H4 (cell line): ENCODE measurements at places on chromosomes 7 and 10.

DNA sequence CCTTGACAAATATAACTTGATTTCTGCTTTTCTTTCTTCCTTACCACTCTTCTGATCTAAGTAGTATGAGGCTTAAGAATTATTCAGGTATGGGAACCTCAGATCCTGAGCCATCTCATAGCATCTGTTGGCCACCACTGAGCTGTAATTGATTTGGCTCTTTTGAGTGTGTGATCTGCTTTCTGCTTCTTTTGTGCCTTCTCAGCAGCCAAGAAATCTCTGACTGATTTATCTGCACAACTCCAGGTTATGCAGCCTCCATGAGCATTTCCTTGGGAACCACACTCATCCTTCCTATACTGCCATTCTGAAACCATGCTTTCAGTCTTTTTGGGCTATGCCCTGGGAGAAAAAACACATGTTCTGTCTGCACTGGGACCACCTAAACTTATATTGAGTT, 178.0 kb upstream of the FAM3C start:
- DNase-seq, result no peak

GRCh38 chr7:30563326-30563942, 31.2 kb upstream of the GARS1 start:
- peak; percentile 93 for DNase-seq

GRCh38 chr10:111137587-111137986, 60.8 kb downstream of the ADRA2A start:
- no peak for DNase-seq

GRCh38 chr7:10802526-10802925, 171.1 kb upstream of the PHF14 start:
- DNase-seq, result peak; percentile 94

- DNase-seq, result no peak
Observed at GRCh38 chr10:104689547-104689946, 48.5 kb downstream of the SORCS3 start.

DNA sequence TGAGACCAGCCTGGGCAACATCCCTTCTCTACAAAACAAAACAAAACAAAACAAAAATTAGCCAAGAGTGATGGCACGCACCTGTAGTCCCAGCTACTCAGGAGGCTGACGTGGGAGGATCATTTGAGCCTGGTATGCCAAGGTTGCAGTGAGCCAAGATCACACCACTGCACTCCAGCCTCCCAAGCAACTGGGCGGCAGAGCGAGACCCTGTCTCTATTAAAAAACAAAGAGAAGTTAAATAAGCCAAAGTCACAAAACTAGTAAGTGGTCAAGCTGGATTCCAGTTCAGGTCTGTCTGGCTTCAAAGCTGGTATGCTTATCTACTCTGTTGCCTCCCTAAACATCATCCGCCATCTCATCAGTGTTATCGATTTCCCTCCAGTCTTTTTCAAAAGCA, 110.8 kb downstream of the ARID5B start:
- no peak for DNase-seq

DNA sequence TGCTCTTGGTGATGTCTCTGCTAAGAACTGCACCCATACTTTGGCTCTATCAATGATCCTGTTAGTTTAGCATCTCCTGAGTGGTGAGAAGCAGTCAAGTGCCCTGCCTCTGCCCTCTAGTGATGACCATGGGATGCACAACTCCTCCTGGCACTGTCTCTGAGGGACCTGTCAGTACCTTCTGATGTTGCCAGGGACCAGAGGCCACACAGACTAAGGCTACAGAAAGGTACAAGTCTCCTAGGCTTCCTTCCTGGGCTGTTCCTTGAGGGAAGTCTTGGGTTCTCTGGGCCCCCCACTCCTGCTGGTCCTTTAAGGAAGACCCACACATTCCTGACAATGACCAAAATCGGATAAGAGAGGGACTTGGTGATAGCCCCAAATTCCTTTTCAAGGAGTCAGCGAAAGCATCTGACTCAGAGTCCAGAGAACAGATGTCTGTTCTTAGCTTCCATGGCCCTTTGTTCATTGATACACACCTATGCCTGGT, 15.3 kb downstream of the NKX2-3 start:
- peak; percentile 38 for DNase-seq

GRCh38 chr10:31099664-31100063, 68.0 kb upstream of the ZNF438 start:
- DNase-seq, result peak; percentile 34

- no peak for DNase-seq
Observed at GRCh38 chr10:7117806-7118674, 292.8 kb downstream of the SFMBT2 start.

DNA sequence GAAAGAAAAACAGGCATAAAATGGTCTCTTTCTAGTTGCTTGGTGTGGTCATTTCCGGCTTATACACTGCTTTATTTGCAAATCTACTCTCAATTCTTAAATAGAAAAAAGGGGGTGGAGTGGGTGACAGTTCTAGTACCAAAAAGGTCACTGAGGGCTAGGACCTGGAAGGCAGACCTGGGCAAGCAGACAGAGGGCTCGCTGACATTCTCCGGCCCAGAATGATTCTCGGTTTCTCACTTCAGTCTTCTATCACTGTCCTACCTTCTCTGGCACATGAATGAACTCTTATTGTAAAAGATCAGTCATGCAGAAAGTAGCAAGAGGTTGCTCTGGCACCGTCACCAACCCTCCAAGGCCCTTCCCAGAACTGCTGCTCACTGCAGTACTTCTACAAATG, 54.0 kb downstream of the MALSU1 start:
- no peak for DNase-seq

DNA sequence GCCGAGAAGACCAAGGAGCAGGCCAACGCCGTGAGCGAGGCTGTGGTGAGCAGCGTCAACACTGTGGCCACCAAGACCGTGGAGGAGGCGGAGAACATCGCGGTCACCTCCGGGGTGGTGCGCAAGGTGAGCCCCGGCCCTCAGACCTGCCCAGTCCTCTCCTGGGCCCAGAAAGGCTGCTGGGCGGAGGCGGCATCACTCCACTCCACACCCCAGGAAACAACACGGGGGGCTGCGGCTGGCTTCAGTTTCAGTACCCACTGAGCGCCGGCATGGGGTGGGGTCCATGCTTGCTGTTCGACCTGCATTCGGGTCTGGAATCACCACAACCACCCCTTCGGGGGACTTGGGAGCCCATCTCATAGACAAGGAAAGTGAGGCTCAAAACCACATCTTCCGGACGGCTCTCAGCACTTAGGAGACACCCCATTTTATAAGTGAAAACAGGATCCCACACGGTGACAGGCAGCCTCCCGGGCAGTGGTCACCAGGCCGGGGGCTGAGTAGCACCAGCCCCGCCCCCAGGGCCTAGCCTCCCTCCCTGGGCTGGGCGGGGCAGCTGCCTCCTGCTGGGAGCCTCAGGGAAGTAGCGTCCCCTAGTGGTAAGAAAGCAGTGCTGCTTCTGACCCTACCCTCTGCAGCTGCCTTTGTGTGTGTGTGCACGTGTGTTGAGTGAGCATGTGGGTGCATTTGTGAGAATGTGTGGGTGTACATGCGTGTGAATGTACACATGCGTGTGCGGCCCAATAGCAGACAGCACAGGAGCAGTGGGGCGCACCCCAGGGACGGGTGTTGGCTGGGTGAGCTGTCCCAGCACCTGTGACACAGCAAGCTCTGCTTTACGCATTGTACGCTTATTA, 1.8 kb downstream of the SNCG start:
- peak; percentile 63 for DNase-seq

DNA sequence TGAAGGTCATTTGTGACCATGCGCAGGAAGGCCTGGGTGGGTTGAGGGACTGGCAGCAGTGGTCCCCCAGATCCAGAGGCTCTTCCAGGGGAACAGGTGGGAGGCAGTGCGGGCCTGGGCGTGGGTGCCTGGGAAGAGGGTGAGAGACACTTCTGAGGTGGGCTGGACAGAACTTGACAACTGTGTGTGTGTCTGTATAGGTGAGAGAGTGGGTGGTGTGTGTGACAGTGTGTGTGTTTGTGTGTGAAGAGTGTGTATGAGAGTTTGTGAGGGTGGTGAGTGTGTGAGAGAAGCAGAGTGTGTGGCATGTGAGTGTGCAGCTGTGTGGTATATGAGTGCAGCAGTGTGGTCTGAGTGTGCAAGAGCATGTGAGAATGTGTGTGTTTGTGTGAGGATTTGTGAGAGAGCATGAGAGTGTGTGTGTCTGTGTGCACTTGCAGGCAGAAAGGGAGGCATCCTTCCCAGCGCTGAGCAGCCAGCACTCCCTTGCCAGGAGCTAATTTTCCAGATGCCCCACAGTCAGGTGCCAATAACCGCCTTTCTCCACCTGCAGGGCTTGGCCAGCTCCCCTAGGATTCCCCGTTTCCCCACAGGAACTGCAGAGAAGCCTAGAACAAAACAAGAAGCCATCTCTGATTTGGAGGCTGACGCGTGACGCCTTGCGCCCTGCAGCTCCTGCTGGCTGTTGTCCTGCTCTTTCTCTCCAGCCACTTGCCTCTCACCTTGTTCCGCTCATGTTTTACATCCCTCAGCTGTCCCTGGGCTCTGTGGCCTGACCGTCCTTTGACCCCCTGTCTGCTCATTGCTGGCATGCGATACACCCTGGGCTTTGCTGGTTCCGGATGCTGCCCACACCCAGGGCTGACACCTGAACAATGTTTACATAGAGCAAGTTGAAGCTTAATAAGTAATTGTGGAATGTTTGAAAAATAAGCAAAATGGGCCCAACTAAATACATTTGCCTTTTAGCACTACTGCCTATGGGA, 88.0 kb downstream of the TMEM178B start:
- DNase-seq, result no peak

GRCh38 chr7:106476751-106477150, 184.2 kb downstream of the CCDC71L start:
- no peak for DNase-seq

DNA sequence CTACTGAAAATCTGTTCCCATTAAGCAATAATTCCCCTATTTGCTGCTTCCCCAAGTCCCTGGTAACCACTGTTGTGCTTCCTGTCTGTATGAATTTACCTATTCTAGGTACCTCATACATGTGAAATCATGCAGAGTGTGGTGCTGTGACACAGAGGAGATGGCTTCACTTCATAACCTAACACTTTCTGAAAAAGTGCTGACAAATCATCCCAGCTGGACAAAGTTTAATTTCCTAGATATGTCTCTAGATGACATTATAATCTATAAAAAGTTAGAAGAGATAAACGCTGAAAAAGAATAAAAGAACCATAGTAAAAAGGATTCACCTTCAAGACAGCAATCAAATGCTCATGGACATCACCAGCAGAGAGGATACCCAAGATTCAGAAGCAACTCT, 277.9 kb downstream of the SKIDA1 start:
- no peak for DNase-seq

GRCh38 chr7:153433223-153433622, 619.0 kb upstream of the DPP6 start:
- peak; percentile 27 for DNase-seq

DNA sequence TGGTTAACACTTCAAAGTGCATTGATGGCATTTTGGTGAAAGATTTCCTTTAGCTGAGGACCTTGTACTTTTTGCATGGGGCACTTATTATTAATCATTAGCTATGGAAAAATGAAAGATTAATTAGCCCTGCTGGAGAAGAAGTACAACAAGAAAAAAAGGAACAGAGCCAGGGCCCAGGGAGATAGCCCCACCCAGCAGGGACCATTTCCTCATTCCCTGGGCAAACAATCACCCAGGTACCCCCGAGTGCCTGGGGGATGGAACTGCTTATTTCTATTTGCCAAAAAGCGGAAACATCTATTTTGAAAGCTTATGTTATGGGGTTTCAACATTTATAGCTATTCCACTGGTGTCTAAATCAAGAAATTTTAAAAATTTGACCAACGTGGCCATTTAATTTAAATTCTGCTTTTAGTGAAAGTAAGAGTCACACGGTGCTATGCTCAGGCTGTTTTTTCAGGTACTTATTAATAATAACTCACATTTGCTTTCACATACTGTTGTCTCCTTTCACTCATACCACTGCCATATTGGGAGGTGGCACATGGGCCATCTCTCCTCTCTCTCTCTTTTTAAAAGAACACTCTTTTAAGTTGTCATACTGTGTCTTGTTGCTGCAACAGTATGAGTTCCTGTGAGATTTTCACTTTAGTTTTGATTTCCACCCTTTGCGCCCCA, 143.6 kb upstream of the KIF5B start:
- no peak for DNase-seq

DNA sequence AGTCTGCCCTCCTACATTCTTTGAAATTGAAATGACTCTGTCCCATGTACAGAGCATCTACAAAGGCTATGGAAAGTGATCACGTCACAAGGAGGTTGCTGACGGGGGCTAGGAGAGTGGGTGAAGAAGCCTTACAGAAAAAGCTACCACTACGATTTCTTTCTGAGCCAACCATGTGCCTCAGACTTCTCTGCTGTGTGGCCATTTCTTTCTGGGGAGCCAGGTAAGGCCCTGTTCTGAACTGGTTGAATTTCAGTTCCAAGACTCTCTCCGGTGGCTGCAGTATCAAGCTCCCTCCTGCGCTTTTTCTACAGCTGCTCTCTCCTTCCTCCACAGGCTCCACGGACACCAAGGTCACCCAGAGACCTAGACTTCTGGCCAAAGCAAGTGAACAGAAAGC, 112.5 kb upstream of the PRSS1 start:
- no peak for DNase-seq

GRCh38 chr10:43867113-43867512, 218.4 kb upstream of the ZNF32 start:
- no peak for DNase-seq

DNA sequence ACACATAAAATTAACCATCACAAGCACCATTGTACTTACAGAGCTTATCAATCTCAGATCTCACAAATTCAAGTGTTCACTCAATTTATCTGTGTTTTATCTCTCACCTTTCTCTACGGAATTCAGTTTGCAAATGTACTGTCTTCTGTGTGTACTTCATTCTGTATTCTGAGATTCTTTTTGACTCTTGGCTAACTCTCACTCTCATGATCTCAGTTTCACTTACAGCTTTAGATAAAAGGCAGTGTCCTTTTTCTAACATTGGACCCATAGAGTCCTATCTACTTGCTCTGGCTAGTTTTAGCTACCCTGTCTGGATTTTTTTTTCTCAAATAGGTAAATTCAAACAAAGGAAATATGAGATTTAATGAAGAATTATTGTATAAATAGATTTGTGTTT, 176.0 kb downstream of the CCDC7 start:
- DNase-seq, result no peak

DNA sequence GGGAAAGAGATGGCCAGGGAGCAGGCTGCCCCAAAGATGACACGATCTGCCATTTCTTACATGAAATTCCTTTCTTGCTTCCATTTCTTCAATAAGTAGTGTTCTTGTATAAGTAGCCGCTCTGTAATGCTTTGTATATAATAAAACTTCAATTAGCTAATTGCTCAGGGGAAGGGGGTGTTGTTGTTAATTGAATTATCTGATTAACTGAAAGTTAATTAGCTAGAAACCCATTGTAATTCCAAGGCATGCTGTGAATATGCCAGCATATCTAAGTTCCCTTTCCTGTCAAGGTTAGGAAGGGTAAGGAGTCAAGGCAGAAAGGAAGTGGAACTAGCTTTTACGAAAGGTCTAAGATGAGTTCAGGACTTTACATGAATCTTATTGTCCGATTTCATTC, 765.9 kb downstream of the TYW1 start:
- DNase-seq, result no peak
